ENCODE measurements at places on chromosomes 13 and 19. TPM values are rescaled to one million over a fixed set of nuclear protein-coding genes. Genes with fewer than 3 reads are reported as not detected.

Gene SOX1
- polyA plus RNA-seq, result 2.4 TPM

Gene TMPRSS9
- not detected for polyA plus RNA-seq

Gene TMEM255B
- polyA plus RNA-seq, result 1.4 TPM

Gene URAD
- polyA plus RNA-seq, result not detected

Gene KLF12
- polyA plus RNA-seq, result 7.3 TPM

Gene KIR3DL3
- not detected for polyA plus RNA-seq

Gene CD320
- 16.1 TPM for polyA plus RNA-seq

Gene SMAD9
- polyA plus RNA-seq, result 8.5 TPM

Gene STAP2
- not detected for polyA plus RNA-seq

Gene MAST1
- 5.0 TPM for polyA plus RNA-seq

Gene ERICH6B
- polyA plus RNA-seq, result not detected

Gene C5AR2
- polyA plus RNA-seq, result not detected

Gene PGLYRP1
- not detected for polyA plus RNA-seq

Gene ZNF471
- polyA plus RNA-seq, result 7.1 TPM

Gene ZNF98
- polyA plus RNA-seq, result 12.6 TPM

Gene ANKLE1
- polyA plus RNA-seq, result not detected

Gene SBK3
- not detected for polyA plus RNA-seq

Gene POU2F2
- 0.56 TPM for polyA plus RNA-seq

Gene CCL25
- not detected for polyA plus RNA-seq

Gene SULT2B1
- polyA plus RNA-seq, result 0.24 TPM

Gene LAIR2
- not detected for polyA plus RNA-seq

Gene TMEM38A
- 46.0 TPM for polyA plus RNA-seq

Gene LRRC8E
- not detected for polyA plus RNA-seq

Gene PEG3
- 78.4 TPM for polyA plus RNA-seq

Gene ATP7B
- polyA plus RNA-seq, result 2.2 TPM

Gene BRME1
- polyA plus RNA-seq, result not detected

Gene GPATCH1
- polyA plus RNA-seq, result 2.1 TPM

Gene KIR2DL1
- polyA plus RNA-seq, result not detected

Gene CYP2B6
- polyA plus RNA-seq, result not detected

Gene KLC3
- polyA plus RNA-seq, result not detected

Gene SULT2A1
- not detected for polyA plus RNA-seq

Gene RSPH6A
- polyA plus RNA-seq, result not detected

Gene CAMSAP3
- polyA plus RNA-seq, result 0.78 TPM

Gene C19orf12
- polyA plus RNA-seq, result 22.7 TPM

Gene FAM83E
- polyA plus RNA-seq, result not detected

Gene ZNF415
- polyA plus RNA-seq, result 56.6 TPM

Gene SIGLEC5
- not detected for polyA plus RNA-seq

Gene IFNL2
- not detected for polyA plus RNA-seq

Gene OXGR1
- not detected for polyA plus RNA-seq
